ENCODE measurements at places on chromosomes 4 and X. TPM values are rescaled to one million over a fixed set of nuclear protein-coding genes. Genes with fewer than 3 reads are reported as not detected.

The RAP1GDS1 gene
- 62.4 TPM for total RNA-seq

The CFP gene
- total RNA-seq: 25.8 TPM

The GAGE12D gene
- total RNA-seq: not detected

The CYTL1 gene
- 0.98 TPM for total RNA-seq

The USP17L17 gene
- total RNA-seq: not detected

The ASB9 gene
- total RNA-seq: 0.65 TPM

The HTRA3 gene
- total RNA-seq: 65.9 TPM

The FAM199X gene
- total RNA-seq: 33.5 TPM

The SLC2A9 gene
- 4.6 TPM for total RNA-seq

The SSX4B gene
- total RNA-seq: not detected

The SPARCL1 gene
- 524 TPM for total RNA-seq

The ART3 gene
- not detected for total RNA-seq

The F9 gene
- total RNA-seq: not detected

The ANOS1 gene
- total RNA-seq: 15.3 TPM

The MSANTD1 gene
- total RNA-seq: not detected

The GNL3L gene
- 34.7 TPM for total RNA-seq

The DDX53 gene
- not detected for total RNA-seq

The ZMAT1 gene
- total RNA-seq: 15.1 TPM

The IRS4 gene
- not detected for total RNA-seq

The USP17L5 gene
- not detected for total RNA-seq

The PLXNB3 gene
- total RNA-seq: 47.3 TPM

The OPRPN gene
- total RNA-seq: not detected

The CACNA1F gene
- total RNA-seq: 0.34 TPM

The ADH7 gene
- total RNA-seq: not detected

The SPANXN3 gene
- not detected for total RNA-seq

The GUCY1B1 gene
- 11.5 TPM for total RNA-seq

The SYTL4 gene
- total RNA-seq: 19.9 TPM

The POF1B gene
- total RNA-seq: not detected

The ESX1 gene
- not detected for total RNA-seq

The SPACA5 gene
- not detected for total RNA-seq

The LRP2BP gene
- 0.88 TPM for total RNA-seq

The NUDT10 gene
- 0.33 TPM for total RNA-seq

The SMARCA1 gene
- total RNA-seq: 39.9 TPM

The CCKAR gene
- total RNA-seq: not detected

The SPRY1 gene
- 139 TPM for total RNA-seq

The GPR173 gene
- total RNA-seq: 0.94 TPM

The MAGEA8 gene
- not detected for total RNA-seq

The DGKK gene
- total RNA-seq: not detected

Data from subcutaneous adipose tissue (tissue), 4 donors.